Thyroid gland (tissue), 4 donors: ENCODE measurements at places on chromosomes 3 and 15. TPM values are rescaled to one million over a fixed set of nuclear protein-coding genes. Genes with fewer than 3 reads are reported as not detected.

The ITIH1 gene
- total RNA-seq, result not detected

The CDHR4 gene
- total RNA-seq, result not detected

The EPHB1 gene
- 2.3 TPM for total RNA-seq

The SPRED1 gene
- 86.9 TPM for total RNA-seq

The LNP1 gene
- total RNA-seq, result 8.2 TPM

The ADAMTS7 gene
- total RNA-seq, result 1.7 TPM

The GNAI2 gene
- 123 TPM for total RNA-seq

The SEC11A gene
- 193 TPM for total RNA-seq

The FGD5 gene
- 20.8 TPM for total RNA-seq

The PCYT1A gene
- total RNA-seq, result 78.3 TPM

The RRP9 gene
- 7.3 TPM for total RNA-seq

The KBTBD12 gene
- total RNA-seq, result 1.5 TPM

The INSYN1 gene
- 1.8 TPM for total RNA-seq

The GNAT1 gene
- not detected for total RNA-seq
